Dermis microvascular lymphatic vessel endothelial cell (primary cell): ENCODE measurements at places on chromosomes 1 and 21.

GRCh38 chr1:215418876-215419447 is 148.1 kb upstream of the KCTD3 start:
- DNase-seq: no peak

DNA sequence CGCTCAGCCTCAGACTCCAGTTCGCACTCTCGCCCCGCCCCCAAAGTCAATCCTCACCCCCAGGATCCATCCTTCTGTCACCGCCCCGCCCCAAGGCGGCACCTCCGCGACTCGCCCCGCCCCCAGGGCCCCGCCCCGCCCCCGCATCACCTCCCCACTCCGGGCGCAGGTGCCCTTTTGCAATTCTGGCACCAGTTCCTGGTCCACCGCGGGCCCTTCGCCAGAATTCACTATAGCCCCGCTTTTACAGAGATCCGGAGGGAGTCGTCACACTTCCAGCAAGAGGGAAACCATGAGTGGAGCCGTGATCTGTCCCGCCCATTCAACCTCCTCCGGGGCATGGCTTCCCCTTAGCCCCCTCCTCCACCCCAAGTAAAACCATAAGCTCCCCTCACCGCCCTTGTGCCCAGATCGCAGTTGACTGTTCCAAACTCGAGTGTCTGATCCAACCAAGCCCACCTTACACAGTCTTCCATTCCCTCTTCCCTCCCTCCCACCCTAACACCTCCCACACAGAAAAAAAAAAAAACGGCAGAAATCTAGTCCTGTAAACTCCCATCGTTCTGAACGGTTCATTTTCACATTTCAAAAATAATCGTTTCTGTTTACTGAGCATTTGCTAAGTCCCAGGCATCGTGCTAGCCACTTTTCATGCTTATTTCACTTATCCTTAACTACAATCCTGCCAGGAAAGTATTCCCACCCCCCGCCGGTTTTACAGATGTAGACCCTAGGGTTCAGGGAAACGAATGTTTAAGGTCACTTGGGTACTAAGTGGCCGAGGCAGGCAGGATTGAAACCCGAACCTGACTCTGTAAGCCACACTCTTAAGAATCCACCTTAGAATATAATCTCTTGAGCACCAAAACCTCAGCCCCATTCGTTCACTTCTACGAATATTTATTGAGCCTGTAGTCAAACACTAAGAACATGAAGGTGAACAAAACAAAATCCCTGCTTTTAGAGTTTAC is 1.3 kb upstream of the DNAJC16 start:
- no peak for DNase-seq

- DNase-seq: no peak
These were observed 35.5 kb downstream of the RGS2 start for GRCh38 chr1:192844360-192844759.

GRCh38 chr1:169105434-169106094 is 926 bp upstream of the ATP1B1 start:
- DNase-seq: no peak

GRCh38 chr1:240193679-240194078 is 102.0 kb downstream of the FMN2 start:
- DNase-seq: no peak

DNA sequence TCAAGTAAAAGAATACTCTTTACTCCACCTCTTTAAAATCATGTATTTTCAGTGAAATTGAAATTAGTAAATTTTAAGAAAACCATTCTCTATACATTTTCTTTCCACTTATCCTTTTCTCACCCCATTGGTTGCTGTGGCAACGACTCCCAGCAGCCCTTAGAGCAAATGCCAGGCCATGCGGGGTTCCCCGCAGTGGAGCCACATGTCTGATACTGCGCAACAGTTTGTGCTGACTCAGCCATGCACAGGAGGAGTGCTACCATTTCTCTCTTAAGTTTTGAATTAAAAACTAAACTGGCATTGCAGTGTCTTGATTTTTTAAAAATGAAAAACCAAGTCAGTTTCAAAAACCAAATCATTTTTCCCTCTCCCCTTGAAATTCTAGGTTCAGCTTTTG is 214.1 kb upstream of the L1TD1 start:
- no peak for DNase-seq

GRCh38 chr1:215643592-215644321 is 76.7 kb downstream of the KCTD3 start:
- no peak for DNase-seq

DNA sequence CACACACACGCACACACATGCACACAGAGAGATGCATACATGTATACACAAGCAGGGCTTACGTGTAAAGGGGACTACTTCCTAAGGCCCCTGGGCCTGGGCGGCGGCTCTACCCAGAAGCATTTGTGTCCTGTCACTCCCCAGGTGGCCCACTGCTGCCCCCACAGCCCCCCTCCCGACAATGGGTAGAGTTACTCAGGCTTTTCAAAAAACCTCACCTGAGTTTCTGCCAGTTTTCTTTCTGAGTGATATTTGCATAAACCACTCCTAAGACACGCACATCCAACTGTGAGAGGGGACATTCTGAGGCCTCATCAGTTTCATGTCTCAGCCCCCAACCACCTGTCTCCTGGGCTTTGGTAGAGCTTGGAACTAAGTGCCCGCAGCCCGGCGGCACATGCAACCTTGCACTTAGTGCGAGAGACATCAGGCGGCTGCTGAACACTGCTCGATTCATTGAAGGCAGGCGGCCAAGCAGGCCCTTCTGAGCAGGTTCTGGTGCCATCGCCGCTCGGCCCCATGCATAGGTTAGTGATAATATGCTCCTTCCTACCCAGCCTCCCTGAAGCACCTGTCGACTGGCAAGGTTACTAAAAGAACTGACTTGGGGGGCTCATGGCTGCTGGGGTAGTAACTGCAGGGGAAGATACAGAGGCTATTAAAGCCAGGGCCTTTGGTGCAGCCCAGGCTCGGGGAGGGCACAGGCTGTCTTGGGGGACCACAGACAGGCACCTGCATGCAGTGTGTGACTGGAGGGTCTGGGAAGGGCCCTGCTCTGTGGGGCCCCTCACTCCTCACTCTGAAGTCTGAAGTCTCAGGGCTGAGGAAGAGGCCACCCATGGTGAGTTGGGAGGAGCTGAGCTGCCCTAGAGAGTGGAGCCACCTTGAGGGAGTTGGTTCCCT is 364.2 kb upstream of the VAMP3 start:
- DNase-seq: no peak

DNA sequence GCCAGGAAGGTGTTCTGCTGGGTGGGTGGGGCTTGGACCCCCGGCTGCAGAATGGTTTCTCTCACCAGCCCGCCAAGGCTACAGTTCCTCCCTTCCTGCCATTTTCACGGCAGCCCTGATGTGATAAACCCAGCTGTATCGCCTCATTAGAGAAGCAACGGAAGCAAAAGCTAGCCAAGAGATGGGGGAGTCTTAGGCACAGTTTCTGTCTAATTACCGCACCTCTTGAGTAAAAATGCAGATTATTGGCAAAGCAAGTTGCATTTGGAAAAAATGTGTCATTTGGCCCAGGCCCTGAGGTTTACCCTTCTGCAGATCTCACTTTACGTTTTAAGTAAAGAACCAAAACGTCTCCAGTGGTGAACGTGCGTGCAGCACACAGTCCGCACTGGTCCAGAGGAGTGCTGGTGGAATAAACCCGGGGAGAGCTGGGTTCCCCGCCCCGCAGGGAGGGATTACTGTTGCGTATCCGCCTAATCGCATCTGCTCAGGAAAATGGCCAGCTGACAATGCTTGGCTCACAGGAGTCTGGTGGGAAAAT is 109.9 kb downstream of the GALNT2 start:
- DNase-seq: no peak

DNA sequence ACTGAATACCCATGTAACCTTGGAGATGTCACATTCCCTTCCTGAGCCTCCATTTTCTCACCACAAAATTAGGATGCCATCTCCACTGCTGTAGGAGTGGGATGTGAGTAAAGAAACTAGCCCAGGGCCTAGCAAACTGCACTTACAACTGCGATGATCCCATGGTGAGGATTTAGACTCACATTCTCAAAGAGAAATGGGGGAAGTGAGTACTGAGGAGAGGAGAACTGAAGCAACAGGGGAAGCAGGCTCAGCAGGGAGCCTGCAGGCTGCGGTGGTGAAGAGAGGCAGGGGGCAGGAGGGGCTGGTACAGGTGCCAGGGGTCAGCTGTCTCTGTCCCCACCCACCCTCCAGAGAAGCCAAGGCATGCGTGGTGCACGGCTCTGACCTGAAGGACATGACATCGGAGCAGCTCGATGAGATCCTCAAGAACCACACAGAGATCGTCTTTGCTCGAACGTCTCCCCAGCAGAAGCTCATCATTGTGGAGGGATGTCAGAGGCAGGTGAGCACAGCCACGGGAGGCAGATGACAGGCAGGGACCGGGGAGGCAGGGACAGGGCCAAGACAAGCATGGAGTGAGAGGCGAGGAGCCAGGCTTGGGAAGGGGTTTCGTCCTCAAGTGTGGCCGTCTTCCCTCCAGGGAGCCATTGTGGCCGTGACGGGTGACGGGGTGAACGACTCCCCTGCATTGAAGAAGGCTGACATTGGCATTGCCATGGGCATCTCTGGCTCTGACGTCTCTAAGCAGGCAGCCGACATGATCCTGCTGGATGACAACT is 16.4 kb upstream of the ATP1A4 start:
- no peak for DNase-seq

DNA sequence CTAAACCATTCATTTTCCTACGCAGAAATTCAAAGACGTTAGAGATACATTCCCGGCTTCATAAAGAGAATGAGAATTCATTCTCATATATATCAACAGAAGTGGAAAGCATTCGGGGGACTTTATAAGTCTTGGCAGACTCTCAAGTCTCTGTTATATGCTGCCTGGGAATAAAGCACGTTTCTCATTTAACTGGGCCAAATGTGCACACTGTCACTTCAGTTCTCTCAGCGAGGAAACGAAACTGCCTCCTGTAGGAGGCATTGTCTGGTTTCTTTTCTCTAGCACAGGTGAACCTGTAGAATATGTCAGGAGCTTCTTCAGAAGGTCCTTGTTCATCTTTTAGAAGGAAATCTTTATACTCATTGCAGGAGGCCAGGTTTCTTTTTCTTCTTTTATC is 367.6 kb downstream of the PTBP2 start:
- DNase-seq: no peak

DNA sequence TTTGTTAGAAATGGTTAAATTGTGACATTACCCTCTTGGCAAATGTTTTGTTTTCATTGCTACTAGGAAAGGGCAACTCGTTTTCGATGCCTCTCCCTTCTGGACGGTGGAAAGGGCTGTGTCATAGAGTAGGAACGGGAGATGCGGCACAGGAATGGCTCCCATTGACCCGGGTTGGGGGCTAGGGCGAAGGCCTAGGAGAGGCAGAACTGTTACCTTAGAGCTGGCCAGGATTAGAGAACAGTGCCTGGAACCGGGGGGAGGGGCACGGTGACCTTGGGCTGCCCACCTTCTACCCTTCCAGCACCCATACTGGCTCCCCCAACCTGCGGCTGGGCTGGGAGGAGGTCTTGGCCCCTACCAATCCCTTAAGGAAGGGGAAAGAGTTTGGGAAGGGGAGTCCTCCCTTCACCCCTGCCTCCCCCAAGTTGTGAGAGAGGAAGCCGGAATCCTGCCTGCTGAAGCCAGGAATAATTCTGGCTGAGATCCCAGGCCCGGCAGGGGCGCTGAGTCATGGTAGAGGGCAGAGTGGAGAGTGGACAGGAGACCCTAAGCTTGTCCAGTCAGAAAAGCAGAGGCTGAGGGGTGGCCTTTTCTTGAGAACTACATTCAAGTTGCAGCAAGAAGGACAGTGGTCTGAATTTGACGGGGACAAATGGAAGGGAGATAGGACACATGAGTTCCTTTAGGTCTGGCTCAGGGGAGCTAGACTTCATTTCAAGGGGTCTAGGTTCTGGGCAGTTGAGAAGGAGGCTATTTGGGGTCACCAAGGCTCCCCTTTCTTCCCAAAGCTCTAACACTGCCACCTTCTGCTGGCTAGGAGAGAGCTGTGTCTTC is 8.2 kb downstream of the LMNA start:
- peak; percentile 82 for DNase-seq

DNA sequence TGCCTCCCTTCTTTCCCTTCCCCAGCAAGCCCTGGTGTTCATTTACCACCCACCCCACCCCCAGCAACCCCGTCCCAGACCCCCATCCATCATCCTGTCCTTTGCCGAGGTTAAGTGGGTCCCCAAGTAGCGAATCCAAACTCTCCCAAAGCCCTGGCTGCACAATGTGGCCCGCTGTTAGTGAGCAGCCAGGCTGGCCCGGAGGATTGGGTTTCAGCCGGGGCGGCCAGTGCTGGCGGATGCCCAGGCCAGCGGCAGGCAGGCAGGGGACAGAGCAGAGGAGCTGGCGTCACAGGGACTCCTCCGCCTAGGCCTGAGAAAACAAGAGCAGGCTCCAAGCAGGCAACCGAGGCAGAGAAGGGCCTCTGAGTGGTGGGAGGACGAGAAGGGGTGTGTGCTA is 61.4 kb downstream of the EPHB2 start:
- no peak for DNase-seq

GRCh38 chr1:153363641-153364040 is 6.0 kb downstream of the S100A9 start:
- no peak for DNase-seq

GRCh38 chr1:35499231-35499630 is 58.0 kb downstream of the KIAA0319L start:
- no peak for DNase-seq

DNA sequence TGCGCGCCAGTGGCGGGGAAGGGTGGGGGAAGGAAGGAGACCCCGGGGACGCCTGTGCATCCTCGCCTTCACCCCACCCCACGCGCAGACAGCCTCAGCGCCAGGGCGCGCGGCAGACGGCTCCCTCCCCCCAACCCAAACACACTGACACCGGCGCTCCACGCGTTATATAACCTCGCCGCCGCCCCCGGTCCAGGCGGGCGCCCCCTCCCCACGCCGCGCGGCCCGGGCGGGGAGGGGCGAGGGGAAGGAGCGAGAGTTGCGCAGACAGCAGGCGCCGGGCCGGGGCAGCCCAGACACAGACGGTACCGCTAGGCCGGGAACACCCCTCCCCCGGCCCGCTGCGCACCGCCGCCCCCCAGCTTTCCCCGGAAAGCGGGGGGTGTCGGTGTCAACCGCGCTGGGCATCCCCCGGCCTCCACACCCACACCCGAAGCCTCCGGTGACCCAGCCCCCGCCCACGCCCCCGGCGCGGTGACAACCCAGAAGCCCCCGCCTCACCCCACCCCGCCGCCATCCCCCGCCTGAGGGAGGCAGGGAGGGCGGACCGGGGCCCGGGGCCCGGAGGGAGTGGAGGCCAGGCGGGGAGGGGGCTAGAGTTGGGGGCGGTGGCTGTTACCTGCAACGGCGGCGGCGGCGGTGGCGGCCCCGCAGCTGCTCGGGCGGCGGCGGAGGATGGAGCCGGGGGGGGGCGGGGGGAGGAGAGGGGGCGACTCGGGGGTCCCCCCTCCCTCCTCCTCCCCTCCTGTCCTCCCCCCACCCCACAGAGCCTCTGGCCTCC is 432 bp downstream of the AKT3 start:
- no peak for DNase-seq

- DNase-seq: no peak
These were observed 13.4 kb upstream of the B3GALT5 start for GRCh38 chr21:39599191-39599970.
